ENCODE measurements at places on chromosomes 6 and 20.

GRCh38 chr20:31836853-31837608 is 8.4 kb downstream of the FOXS1 start:
- DNase-seq = peak; percentile 20

DNA sequence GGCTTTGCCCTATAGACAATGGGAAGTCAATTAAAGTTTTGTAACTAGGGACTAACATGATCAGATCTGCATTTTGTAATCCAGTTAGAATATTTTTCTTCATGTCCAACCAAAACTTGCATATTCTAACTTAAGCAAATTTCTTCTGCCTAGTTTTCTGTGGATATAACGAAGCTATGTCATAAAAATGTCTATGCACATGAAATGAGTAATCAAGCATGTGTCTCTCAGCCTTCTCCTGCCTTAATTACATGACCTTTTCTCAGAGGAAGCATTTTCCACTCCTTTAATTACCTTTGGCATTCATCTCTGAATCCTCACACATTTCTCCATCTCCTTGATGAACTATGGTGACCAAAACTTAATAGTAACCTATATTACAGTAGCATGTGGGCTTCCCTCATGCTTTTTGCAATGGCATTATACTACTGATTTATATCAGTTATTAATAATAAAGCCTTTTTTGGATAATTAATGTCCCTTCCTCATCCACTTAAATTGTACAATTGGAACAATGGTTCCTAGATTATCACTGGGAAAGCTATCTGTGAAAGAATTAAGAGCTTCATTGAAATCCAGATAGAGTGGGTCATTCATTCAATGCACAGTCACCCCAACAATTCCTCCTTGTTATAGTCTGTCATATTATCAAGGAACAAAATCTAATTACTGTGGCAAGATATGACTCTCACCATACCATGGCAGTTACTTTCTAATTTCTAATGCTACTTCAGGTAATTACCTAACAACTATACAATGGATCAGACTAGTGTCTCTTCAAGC is 19.1 kb upstream of the FBXO9 start:
- no peak for DNase-seq

DNA sequence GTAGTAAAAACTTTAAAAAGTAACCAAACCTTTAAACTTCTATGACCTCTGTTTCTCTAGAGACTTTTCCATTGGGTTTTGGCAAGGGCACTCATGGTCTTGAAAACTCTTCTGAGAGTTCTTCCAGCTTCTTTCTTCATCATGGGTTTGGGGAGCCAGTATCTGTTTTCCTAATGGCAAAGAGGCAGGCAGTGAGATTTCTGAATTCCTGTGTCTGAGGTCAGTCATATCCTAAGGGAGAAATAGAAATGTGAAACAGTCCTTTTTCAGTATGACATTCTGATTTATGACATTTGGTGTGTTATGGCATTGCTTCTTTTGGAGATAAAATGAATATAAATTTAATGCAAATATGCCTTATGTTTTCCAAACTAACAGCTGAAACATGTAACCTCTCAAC is 518.5 kb upstream of the MARCKS start:
- DNase-seq = no peak

GRCh38 chr6:39040080-39040673 is 8.4 kb upstream of the GLP1R start:
- DNase-seq = no peak

DNA sequence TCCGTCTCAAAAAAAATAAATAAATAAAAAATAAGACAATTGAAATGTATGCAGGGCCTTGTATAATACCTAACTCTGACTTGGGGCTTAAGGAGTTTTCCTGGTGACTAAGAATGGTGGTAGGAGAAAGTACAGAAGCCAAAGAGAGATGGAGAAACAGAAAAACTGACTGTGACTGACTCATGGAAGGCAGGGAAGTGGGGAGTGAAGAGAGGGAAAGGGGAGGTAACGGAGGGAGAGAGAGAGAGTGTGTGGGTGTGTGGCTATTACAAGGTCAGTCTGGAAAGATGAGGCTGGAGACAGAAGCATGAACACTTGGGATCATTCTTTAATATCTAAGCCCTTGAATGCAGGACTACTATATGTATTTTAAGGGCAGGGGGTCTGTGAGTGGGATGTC is 38.5 kb downstream of the SNRNP48 start:
- DNase-seq = no peak
